ENCODE measurements at places on chromosomes 12 and 14.

GRCh38 chr12:50187084-50187900 is 20.1 kb upstream of the CERS5 start:
- peak; percentile 50 for DNase-seq

- no peak for DNase-seq
Observed at GRCh38 chr12:25419595-25419994, 133.5 kb downstream of the LMNTD1 start.

GRCh38 chr12:484096-484495 is 24.4 kb downstream of the B4GALNT3 start:
- DNase-seq = no peak

GRCh38 chr14:99531251-99532096 is 50.3 kb downstream of the CCNK start:
- no peak for DNase-seq

- no peak for DNase-seq
Observed at GRCh38 chr12:42267413-42268190, 29.6 kb upstream of the YAF2 start.

DNA sequence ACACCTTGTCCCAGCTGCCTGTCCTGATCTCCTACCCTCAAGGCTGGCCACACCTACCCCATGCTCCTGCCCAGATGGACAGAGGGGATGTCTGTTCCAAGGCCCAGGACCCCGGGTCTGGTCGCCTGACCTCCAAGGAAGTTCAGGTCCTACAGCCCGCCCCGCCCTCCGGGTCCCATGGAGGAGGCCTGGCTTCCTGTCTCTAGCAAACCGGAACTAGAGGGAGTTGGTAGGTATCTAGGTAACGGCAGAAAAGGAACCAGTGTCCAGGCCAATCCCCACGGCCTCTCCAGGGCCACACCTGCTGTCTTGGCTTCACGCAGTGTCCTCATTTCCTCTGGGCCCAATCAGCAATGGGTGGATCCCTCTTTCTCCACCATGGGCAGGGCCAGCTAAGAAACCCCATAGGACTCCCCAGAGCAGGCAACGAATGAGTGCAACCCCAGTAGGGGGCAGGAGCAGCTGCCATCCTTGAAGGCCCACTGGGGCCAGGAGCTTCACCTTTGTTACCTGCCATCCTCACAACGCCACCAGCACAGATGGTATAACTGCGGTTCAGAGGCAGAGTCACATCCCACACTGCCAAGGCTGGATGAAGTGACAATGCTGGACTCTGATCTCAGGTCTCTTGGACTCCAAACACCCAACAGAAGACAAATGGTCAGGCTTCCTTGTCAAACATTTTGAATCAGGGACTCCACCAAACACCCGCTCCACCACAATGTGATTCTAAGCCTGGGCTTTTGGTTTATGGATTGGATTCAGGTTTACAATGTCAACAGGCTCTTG is 25.1 kb upstream of the RPLP0 start:
- DNase-seq = peak; percentile 73

GRCh38 chr12:16246264-16246663 is 31.2 kb downstream of the SLC15A5 start:
- no peak for DNase-seq

Measured in GM06990 (cell line).